NCI-H1417 treated with DMSO at 0.1 percent for 48 hours (cell line): ENCODE measurements at places on chromosomes 1 and 21.
A peak's percentile ranks its signal among the peaks of the same experiment; 100 is the strongest.

DNA sequence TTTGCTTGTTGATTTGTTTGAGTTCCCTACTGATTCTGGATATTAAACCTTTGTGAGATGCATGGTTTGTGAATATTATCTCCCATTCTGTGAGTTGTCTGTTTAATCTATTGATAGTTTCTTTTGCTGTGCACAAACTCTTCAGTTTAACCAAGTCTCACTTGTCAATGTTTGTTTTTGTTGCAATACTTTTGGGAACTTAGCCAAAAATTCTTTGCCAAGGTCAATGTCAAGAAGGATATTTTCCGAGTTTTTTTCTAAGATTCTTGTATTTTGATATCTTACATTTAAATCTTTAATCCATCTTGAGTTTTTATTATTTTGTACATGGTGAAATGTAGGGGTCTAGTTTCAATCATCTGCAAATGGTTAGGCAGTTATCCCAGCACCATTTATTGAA, 1230.7 kb upstream of the NCAM2 start:
- no peak for DNase-seq

- no peak for DNase-seq
These were observed 11.8 kb downstream of the HTR6 start for GRCh38 chr1:19676438-19676922.

DNA sequence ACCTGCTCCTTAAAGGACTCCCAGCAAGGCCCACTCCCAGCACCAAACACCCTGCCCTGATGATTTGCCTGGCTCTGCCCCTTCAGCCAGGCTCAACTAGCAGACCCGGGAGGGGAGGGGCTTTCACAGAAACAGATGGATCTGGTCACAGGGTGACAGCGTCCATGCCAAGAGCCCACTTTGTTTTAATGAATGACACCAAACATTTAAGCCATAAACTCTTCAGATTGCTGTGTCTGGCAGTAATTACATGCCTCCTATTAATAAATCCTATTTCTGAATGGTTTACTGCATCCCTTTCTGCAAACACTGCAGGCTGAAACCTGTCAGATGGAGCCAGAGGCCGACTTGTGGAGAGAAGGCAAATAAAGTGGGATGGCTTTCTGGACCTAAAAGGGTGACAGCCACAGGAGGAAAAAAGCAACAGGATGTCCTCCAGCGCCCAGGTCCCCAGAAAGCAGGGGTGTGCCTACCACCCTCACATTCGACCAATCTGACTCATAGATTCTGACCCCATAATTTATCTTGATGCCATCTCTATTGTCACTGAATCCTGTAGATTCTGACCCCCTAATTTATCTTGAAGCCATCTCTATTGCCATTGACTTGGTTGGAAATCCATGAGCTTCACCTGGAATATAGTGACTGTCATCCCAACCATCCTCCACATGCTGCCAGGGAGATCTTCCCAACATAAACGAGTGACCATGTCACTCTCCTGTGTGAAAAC, 200.9 kb downstream of the PLPP3 start:
- peak; percentile 58 for DNase-seq

- no peak for DNase-seq
These were observed 65.4 kb downstream of the LUZP1 start for GRCh38 chr1:23103001-23103889.

- DNase-seq, result no peak
These were observed 82.8 kb downstream of the LRRC8C start for GRCh38 chr1:89715677-89716076.

DNA sequence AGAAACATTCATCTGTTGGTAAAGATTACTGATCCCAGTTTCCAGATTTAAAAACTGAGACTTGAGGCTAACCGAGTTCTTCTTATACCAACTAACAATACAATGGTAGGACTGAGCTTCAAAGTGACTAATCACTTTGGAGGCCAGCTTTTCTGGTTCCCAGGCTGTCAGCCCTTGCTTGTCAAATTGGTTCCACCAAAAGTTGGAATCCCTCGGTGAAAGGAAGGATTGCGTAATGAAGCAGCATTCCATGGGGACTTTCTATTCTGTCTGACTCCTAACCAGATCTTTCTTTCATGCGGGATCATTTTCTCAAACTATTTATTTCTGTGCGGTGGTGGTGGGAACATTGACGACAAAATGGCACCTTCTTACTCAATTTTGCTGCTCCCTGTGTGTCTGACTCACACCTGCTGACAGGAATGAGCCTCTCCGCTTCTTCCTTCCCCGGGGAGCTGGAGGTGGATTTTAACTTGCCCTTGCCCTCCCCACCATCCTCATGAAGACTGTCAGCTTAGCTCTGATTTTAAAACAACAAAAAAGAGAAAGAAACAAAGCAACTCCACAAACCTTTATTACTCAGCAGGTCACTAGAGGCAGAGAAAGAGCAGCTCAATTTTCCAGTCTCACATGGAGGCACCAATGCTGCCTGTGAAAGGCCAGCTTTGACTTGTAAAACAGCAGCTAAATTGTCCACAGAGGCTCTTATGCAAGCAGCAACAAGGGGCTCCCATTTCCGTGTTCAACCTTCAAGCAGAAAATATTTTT, 32.9 kb upstream of the RASAL2 start:
- no peak for DNase-seq

- DNase-seq, result no peak
These were observed 152.9 kb upstream of the PTBP2 start for GRCh38 chr1:96568639-96569038.

DNA sequence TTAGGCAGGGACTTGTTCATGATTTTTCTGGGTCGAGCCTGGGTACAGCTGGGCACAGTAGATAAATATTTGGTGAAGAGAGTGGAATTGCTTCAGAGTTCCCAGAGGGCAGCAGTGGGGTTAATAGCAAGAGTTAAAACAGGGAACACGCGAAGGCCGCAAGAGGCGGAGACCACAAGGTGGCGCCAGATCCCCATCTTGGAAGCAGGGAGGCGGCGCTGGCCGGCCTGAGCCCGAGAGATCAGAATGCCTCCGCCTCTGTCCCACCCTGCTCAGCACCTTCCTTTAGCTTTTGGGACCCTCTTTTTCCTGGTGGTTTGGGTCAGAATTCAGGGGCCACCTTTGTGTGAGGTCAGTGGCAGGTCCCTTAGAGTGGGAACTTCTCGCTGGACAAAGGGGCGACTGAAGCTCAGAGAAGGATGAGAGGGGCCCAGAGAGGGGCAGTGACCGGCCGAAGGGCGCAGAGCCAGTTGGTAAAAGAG, 6.5 kb upstream of the PADI2 start:
- no peak for DNase-seq

GRCh38 chr1:2554621-2555387, 1.4 kb upstream of the TNFRSF14 start:
- DNase-seq, result no peak

DNA sequence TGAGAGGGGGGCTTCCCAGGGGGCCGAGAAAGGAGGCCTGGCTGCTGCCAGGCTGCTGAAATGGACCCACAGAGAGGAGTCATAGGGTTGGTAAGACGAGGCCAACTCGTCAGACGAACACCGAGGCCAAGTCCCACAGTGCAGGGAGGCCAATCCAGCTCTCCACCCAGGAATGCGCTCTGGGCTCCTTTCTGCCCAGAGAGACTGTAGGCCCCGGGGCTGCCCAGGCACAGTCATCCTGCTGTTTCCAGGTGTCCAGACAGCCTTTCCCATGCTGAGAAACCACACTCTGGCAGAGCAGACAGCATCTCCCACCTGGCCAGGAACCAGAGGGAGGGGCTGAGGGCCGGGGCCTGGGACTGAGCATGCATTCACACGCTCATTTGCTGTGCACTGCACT, 26.7 kb upstream of the RSPO1 start:
- no peak for DNase-seq

DNA sequence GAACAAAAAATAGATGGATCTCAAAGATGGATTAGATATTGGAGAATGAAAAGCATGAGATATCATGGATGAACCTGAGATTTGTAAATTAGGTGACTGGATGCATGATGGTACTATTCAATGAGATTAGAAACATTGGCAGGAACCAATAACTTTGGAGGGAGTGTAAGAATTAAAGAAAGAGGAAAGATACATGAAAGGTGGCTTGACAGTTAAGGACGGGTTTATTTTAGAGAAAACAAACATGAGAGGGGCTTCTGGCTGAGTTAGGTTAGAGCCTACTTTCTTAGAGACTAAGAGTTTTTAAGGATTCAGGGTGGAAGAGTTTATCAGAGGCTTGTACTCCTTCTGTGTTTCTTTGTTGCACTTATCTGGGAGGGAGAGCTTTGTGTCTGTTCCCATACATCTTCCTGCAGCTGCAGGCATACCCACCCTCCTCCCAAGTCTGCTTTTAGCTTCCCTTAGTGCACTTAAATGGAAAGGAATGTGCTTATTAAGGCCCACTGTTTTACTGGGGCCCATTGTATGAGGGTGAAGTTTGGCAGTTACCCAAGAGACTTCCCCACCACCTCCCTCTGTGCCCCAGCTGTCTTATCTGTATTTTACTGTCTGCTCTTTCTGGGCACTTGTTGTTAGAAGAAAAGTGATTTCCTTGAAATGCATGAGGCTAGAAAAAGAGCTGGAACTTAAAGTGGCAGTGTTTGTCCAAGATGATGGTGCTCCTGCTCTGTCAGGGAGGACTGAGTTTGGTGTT, 26.1 kb upstream of the CR2 start:
- DNase-seq, result no peak

DNA sequence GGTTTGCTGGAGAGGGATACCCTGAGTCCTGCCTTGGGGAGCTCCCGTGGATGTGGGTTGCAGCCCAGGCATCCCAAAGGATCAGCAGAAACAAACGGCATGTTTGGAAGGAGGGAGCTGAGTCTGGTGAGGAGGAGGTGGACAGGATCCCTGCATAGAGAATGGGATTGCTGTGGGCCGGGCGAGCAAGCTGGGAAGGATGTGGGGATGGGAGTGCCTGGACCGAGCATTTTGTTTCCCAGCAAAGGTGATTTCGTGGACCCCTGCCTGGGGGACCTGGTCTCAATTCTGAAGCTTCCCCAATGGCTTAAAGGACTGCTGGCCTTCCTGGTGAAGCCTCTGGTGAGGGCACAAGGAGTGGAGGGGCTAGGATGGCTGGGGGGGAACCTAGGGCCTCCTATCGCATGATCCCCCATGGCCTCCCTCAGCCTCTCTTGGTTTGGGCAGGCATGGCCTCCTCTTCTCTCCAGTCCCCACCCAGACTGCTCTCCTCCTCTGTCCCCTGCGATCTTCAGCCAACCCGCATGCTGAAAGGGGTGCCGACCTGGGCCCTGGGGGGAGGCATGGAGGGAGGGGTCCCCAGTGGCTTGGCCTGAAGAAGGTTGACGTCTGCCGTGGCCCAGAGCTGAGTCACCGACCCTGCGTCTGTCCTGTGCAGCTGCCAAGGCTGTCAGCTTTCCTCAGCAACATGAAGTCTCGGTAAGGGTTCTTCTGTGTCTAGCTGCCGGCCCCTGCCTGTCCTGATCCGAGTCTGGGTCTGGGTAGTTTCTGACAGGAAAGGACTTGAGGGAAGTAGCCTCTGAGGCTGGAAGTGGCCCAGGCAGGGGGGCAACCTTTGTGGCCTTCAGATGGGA, 16.3 kb downstream of the FAAH start:
- no peak for DNase-seq

GRCh38 chr1:212402666-212403321, 11.9 kb downstream of the PACC1 start:
- no peak for DNase-seq
